ENCODE measurements at places on chromosomes 3 and 15.

DNA sequence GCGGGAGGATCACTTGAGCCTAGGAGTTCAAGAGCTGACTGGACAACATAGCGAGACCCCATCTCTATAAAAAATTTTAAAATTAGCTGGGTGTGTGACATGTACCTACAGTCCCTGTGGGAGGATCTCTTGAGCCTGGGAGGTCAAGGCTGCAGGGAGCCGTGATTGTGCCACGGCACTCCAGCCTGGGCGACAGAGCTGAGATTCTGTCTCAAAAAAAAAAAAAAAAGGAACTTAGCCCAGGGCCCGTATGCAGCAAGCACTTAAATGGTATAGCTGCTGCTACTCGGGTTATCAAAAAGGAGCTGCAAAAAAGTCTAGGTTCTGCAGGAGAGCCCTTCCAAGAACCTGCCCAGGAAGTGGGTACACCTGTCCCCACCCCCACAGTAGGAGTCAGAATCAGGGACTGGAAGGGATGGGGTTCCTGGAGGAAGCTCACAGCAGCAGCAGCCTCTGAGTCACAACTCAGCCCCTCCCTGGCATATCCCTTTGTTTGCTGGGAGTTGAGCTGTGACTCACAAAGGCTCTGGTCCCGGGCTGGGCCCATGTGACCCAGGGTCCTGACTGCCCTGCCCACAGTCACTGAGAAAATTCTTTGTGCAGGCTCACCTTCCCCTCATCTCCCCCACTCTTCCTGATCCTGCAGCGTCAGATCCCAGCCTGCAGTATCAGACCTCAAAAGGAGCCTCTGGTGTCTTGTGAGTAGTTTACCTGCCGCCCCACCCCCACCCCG is at the start of gene SPATA12:
Gene SPATA12, plus strand, starts transcription at position 576 of the 733 bp plus-strand sequence. CDS start 13,031 bp downstream, outside the sequence.
- DNase-seq: no peak

DNA sequence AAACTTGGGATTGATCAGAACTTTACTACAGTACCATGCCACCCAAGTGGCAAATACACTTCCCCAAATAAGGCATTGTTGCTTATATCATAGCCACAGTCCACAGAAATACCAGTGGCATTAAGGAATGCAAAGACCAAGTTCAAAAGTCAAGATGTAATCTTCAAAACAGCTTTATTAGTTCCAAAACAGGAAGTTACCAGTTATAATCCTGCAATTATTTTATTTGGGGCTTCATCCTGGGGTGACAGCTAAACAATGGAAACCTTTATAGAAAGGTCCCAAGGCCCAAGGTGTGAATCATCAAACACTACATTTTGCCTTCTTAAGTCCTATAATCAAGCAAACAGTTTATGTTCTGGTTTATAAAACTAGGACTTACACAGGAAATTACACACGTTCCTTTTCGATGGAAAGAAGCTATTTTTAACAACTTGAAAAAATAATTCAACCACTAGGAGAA is 30.3 kb upstream of the RNF7 start:
- DNase-seq: no peak

- no peak for DNase-seq
These were observed 23.1 kb downstream of the BHLHE40 start for GRCh38 chr3:5002174-5002870.

GRCh38 chr15:25783607-25784540 is 79.3 kb downstream of the ATP10A start:
- DNase-seq: no peak

DNA sequence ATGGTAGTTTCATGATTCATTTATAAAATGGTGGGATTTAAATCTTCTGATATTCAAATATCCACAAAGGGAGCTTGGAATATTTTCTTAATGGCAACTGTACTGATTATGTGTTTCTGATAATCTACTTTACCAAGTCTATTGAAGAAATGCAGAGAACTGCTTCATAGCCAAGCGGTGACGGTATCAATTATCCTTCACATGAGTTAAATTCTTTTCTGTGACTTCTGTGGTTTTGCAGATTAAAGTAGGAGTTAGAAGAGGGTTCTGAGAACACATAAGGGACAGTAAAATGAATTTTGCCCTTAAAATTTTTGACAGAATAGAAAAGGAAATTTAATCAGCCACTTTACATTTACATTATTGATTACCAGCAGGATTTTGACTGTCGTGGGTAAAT is 563.2 kb downstream of the GBE1 start:
- DNase-seq: no peak

- no peak for DNase-seq
These were observed 20.0 kb downstream of the SATB1 start for GRCh38 chr3:18405141-18405540.

DNA sequence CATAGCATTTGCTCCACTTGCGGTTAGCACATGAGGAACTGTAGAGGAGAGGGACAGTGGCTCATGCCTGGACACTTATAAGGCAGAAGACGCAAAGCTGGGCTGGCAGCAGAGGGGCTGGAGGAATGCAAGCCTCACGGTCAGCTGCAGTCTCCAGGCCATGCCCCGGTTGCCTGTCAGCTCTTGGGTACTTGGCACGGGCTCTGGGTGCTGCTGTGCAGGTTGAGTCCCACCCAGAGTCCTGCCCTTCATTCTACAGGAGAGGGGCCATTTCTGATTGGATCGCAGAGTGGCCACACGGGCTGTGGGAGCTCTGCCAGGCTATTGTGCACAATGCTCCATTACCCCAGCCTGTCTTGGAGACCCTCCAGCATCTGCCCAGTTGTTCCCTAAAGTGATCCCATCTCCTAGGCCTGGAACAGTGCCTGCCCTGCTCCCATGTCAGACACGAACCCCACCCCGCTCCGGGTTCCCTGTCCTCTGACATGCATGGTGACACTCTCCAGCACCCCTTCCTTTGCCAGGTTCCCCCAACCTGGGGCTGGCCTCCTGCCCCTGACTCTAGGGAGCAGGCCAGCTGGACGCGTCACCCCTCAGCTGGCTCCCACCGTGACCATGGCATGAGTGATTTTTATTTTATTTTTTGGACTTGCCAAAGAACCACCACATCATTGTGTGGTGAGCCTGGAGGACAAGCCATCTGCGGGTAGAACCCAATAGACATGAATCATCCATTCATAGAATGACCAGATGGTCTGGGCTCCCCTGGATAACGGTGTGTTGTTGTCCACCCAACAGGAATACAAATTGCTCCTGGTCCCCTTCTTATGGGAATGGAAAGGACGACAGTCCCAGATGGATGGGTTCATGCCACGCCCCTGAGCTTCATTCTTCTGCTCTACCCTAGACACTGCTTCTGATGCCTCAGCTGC is 51.0 kb upstream of the KLF13 start:
- DNase-seq: no peak

- no peak for DNase-seq
These were observed 51.1 kb upstream of the CHD2 start for GRCh38 chr15:92848852-92849598.

Measured in right lung (tissue), 10 donors.